ENCODE measurements at places on chromosomes 12 and 14.

- peak; percentile 48 for DNase-seq
Observed at GRCh38 chr14:105411017-105411941, 8.3 kb upstream of the MTA1 start.

- DNase-seq = peak; percentile 68
Observed at GRCh38 chr14:51776102-51776894, 84.1 kb upstream of the GNG2 start.

- peak; percentile 18 for DNase-seq
Observed at GRCh38 chr12:12715459-12716150, 1.6 kb upstream of the CDKN1B start.

DNA sequence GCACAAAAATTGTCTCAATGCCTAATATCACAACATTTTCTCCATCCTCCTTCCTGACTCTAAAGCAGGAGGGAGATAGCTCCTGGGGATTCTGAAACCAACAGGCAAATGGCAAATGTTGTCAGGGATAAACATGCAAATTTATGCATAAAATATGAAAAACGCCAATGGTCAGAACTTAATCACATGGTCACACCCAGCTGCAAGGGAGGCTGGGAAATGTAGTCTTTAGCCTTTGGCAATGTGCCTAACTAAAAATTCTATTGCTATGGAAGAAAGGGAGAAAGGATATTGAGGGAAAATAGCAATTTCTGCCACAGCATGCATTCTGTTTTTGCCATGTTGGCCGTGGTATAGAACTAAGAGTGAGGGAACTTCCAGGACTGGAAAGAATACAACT, 11.7 kb upstream of the OASL start:
- DNase-seq = no peak

DNA sequence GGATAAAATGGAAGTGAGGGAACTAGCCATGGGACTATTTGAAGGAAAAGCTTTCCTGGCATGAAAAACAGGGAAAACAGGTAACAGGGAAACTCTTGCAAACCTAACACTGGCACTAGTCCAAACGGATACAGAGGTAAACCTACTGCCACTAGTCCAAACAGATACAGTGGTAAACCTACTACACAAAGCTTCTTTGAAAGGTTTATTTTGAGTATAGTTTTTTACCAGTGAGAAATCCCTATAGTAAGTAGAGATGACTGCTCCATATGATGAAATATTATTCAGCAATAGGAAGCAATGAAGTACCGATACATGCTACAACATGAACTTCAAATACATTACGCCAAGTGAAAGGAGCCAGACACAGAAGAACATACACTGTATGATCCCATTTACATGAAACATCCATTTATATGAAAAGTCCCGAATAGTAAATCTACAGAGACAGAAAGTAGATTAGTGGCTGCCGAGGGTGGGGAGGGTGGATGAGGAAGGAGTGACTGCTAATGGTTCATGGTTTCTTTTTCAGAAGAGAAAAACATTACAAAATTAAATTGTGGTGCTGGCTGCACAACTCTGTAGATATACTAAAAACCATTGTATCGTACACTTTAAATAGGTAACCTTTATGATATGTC, 25.5 kb downstream of the SPTLC2 start:
- peak; percentile 38 for DNase-seq

- DNase-seq = peak; percentile 64
Observed at GRCh38 chr12:119444462-119445044, 110.0 kb downstream of the CCDC60 start.

DNA sequence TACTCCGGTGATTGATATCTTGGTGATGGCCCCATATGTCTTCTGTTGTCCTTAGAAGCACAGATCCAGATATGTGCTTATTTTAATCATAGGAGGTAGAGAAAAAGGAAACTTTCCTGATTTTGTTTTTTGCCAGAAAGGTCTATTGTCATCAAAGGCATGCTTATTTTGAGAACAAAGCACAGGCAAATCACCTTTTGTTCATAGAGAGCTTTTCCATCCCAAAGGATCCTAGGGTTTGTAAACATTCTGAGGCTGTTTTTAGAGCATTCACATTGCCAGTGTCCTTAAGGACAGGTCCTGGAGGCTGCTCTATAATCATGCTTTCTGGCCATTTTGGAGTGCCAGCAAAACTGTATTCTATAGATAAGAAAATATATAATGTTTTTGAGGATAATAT, 148.5 kb upstream of the SEL1L start:
- DNase-seq = no peak

All from suppressor macrophage (primary cell).